ENCODE measurements at places on chromosomes 2 and 18. TPM values are rescaled to one million over a fixed set of nuclear protein-coding genes. Genes with fewer than 3 reads are reported as not detected.

Gene UGT1A5
- total RNA-seq, result not detected

Gene SLC16A14
- total RNA-seq, result 7.5 TPM

Gene NT5DC4
- total RNA-seq, result not detected

Gene CCDC148
- total RNA-seq, result 4.6 TPM

Gene LRRTM4
- total RNA-seq, result 1.6 TPM

Gene INPP1
- 7.4 TPM for total RNA-seq

Gene SMYD1
- 3.3 TPM for total RNA-seq

Gene RAB17
- total RNA-seq, result 43.9 TPM

Gene RAB6C
- total RNA-seq, result 0.16 TPM

Gene SOCS6
- total RNA-seq, result 20.6 TPM

Gene RFTN2
- 2.3 TPM for total RNA-seq

Gene SPC25
- total RNA-seq, result 1.1 TPM

Data from breast epithelium (tissue), 4 donors.